ENCODE measurements at places on chromosomes 4 and X.

DNA sequence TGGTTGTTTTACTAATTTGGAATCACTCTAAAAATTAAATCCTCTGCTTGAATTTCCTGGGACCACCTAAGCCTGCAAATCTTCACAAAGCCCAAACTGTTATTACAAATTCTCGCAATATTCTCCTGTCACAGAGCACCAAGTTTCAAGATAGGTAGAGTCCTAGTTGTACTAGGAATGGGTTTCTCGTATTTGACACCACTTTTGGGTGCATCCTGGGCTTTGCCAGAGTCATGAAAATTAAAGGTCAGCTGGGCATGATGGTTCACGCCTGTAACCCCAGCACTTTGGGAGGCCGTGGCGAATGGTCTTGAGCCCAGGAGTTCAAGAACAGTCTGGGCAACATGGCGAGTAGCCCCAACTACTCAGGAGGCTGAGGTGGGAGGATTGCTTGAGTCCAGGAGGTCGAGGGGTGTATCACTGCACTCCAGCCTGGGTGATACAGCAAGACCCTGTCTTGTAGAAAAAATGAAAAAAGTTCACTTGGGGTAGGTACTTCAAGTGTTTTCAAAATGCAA, 30.6 kb upstream of the MANBA start:
- no peak for DNase-seq

DNA sequence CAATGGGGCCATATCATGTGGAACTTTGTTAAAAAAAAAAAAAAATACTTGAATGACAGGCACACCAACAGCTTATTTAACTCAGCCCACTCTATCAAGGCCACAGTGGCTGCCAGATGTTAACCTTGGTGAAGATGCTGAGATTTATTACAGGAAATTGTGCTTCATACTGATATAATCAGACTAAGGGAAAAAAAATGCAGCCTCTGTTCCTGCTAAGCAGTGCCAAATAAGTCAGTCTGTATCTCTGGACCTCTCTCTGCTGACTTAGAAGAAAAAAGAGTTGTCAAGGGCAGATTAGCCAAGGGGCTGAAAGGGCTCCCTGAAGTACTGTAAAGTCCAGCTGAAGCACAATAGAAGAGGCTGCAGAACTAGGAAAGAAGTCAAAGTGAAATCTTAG, 677.7 kb upstream of the HTR2C start:
- no peak for DNase-seq

- DNase-seq, result no peak
Observed at GRCh38 chrX:47129899-47130358, 14.6 kb downstream of the NDUFB11 start.

GRCh38 chrX:120559804-120560203, 958 bp downstream of the CUL4B start:
- DNase-seq, result no peak

- DNase-seq, result no peak
Observed at GRCh38 chrX:78322863-78323262, 4.5 kb downstream of the CYSLTR1 start.

- DNase-seq, result no peak
Observed at GRCh38 chr4:126678618-126679017, 954.1 kb upstream of the INTU start.

Data from GM04503 (cell line).